ENCODE measurements at places on chromosomes 4 and X.

- DNase-seq, result no peak
These were observed 70.8 kb downstream of the RGS12 start for GRCh38 chr4:3363411-3364141.

DNA sequence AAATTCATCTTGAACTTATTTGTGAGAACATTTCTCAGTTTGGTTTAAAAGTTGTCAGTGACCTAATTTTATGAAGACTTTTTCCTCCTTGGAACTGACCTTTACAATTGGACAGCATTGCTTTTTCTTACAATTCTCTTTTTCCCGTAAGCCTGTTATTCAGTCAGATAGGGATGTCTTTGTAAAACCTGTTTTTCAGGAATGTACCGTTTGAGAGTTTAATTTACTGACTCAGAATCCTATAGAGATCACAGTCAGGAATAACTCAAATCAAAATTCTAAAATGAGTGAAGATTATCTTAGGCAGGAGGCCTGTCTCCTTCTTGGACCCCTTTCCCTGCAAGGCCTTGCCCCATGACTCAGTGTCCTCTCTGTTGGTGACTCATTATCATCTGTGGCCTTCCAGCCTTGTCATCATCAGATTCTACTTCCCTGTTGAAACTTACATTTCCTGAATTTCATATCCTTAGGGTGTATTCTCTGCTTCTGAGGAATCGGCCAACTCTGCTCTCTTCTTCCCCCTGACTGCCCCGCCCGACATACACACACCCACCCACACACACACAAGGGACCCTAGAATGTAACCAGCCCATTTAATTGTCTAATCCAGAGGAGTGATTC lies 99.8 kb downstream of the ARHGAP10 start:
- no peak for DNase-seq

GRCh38 chr4:76733068-76733771 lies 164.7 kb downstream of the SOWAHB start:
- DNase-seq, result no peak

DNA sequence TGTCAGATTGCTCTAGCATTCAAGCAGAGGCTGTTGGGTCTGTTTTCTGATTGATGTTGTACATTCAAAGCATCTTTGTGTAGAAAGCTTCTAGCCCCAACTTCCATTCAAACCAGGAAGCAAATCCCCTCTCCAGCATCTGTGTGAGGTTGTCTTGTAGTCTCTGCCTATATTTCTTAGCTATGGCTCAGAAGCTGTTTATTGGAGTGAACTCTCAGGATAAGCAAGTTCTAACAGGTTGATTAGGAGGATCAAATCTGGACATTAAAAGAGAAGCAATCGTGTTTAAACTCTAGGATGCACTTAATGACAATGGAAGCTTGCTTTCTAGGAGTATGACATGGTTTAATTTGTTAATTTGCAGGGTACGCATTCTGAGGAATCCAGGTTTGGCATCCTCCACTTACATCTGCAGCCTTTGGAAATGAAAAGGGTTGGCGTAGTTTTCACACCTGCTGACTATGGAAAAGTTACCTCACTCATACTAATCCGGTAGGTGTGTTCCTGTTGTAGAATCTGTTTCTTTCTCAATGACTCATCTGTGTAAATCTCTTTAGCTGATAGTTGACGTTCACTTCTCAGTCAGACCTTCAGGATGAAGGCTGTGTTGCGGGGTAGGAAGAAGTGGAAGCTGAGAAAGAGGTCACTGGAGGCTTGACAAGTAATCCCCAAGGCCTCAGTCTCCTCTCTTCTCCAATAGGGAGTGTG lies 88.0 kb upstream of the TLR2 start:
- no peak for DNase-seq

GRCh38 chr4:138972956-138973801 lies 42.4 kb upstream of the NOCT start:
- DNase-seq, result no peak

DNA sequence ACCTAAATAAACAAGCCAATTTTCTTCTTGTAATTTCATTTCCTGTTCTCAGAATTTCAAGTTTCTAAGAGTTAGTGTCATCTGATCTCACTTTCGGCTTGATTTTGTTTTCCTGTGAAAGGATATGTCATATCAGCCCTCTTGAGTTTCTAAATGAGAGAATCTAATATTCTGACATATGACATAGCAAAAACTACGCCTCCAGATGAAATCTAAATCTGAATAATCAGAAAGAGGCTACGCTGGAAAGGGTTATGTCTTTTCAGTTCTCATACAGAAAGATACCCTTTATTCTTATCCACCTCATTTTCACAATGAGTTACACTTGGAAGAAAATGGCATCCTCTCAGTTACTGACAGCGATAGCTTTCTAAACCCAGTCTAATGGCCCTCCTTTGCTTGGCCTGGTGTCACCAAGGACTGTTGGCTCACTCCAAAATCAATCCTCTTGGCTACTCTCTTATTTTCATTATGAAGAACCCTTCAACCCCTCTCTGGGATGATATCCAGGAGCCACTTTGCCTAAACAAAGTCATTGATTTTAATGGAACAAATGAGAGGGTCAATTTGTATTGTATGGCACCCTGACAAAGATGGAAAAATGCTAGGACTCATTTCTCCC lies 65.6 kb downstream of the ASB9 start:
- DNase-seq, result no peak

- no peak for DNase-seq
These were observed 69.2 kb downstream of the MTNR1A start for GRCh38 chr4:186486172-186486571.

All from substantia nigra (tissue), 51 donors.